ENCODE measurements at places on chromosomes 16 and 17.

DNA sequence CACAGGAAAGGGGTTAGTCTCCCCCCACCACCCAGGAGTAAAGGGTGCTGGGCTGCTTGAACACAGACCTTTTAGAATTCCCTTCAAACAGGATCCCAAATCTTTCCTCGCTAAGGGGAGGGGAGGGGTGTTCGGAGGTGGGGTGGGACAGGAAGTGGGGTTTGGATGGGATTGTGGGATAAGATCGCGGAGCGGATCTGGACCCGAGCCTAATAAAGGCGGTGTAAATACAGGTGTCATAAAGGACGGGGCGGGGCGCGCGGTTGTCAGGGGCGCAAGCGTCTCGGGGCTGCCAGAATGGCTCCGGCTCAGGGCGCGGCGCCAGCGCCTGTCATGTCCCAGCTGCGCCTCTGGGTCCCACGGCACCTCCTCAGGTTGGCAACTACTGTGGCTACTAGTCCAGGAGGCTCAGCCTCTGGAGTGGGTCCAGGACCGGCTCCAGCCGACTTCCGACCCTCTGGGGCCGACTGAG lies 59.8 kb upstream of the FBXO47 start:
- DNase-seq, result no peak

DNA sequence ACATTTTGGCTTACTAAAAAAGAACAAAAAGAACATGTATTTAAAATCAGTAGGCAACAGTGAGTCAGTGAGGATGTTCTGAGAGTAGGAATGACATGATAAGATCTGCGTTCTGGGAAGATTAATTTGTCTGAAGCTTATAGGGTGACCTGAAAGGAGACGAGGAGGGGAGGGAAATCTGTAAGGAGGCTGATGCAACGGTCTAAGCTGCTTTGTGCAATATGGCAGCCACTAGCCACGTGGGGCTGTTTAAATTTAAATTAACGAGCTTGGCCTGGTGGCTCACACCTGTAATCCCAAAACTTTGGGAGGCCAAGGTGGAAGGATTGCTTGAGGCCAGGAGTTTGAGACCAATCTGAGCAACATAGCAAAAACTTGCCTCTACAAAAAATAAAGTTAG lies 181.6 kb upstream of the CACNG3 start:
- DNase-seq, result no peak

GRCh38 chr16:68272507-68273209 lies 8.3 kb downstream of the SLC7A6 start:
- peak; percentile 76 for DNase-seq

GRCh38 chr17:21511363-21512195 lies 135.4 kb downstream of the KCNJ12 start:
- DNase-seq, result peak; percentile 57

DNA sequence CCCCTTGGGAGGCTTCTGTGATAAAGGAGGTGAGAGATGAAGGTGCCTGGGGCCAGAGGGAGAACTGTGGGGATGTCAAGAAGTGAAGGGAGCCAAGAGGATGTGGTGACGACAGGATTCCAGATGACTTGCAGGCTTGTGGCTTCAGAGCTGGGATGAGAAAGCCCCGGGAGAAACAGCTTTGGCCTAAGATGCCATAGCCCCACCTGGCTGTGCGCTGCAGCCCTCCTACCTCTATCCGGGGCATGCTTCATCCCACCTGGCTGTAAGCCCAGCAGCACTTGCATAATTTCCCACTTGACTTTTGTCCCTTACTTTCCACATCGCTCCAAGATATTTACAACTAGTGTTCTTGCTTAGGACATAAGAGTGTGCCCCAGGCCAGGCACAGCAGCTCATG lies 29.3 kb downstream of the GINS3 start:
- no peak for DNase-seq

Measured in CD4-positive, alpha-beta memory T cell (primary cell).